ENCODE measurements at places on chromosomes 16 and 17.

GRCh38 chr16:30947859-30948666 is 805 bp upstream of the ORAI3 start:
- DNase-seq = peak; percentile 98

GRCh38 chr16:50354082-50354481 is 14.7 kb downstream of the BRD7 start:
- DNase-seq = no peak

GRCh38 chr17:58302171-58302918 is 21.6 kb upstream of the MPO start:
- DNase-seq = no peak

- DNase-seq = no peak
These were observed 63.1 kb downstream of the PCTP start for GRCh38 chr17:55813944-55814343.

- DNase-seq = no peak
These were observed 359.6 kb upstream of the CCL2 start for GRCh38 chr17:33895491-33895890.

DNA sequence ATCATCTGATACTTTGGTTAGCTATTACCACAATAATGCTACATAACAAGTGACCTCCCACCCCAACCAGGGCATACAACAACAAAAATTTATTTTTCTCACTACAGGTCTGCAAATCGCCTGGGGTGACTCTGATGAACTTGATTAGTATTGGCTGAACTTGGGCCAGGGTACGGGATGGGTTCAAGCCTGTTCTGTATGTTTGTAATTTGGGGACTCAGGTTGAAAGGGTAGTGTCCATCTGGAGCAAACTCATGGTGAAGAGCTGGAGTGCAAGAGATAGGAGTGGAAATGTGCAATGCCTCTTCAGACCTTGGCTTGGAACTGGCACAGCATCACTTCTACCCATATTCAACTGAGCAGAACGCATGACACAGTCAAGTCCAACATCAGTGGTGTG is 16.3 kb upstream of the NKD1 start:
- no peak for DNase-seq

DNA sequence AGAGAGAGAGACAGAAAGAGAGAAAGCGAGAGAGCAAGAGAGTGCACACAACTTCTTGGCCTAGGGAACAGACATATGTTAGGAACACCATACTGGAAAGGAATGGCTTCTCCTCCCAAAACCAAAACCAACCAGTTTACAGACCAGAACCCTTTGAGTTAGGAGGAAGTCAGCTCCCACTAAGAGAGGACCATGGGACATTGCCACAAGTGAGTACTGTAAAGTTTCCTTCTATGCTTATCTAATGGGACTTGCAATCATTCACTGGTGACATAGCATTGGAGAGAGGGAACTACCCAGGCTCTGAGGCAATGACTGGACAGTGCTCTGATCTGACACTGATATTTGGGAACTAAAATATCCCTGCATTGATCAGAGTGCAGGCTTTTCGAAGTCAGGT is 32.4 kb downstream of the TBC1D3B start:
- no peak for DNase-seq

DNA sequence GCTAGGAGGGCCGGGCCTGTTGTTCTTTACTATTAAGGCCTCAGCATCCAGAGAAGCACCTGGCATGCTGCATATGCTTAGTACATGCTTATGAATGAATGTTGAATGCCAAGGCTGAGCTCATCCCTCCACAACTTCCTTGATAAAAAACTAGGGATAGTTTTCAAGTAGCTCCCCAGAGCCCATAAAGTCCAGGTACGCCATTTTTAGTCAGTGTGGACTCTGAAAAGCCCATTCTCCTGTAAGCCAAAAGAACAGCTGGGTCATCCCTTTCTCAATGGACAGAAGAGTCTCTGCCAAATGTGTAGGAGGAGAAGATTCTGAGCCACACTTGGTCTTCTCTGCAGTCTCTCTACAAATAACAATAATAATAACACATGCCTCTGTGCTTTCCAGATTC is 8.9 kb upstream of the ITGB3 start:
- DNase-seq = no peak

- no peak for DNase-seq
These were observed 379 bp downstream of the SNX29 start for GRCh38 chr16:11976850-11977375.

GRCh38 chr16:56534847-56535383 is 15.1 kb upstream of the BBS2 start:
- no peak for DNase-seq

GRCh38 chr16:83400234-83400633 is 407.5 kb upstream of the HSBP1 start:
- DNase-seq = peak; percentile 30

- no peak for DNase-seq
These were observed 276.1 kb downstream of the SNX29 start for GRCh38 chr16:12252616-12253015.

- no peak for DNase-seq
These were observed 39.4 kb upstream of the MRPS23 start for GRCh38 chr17:57889252-57889651.

DNA sequence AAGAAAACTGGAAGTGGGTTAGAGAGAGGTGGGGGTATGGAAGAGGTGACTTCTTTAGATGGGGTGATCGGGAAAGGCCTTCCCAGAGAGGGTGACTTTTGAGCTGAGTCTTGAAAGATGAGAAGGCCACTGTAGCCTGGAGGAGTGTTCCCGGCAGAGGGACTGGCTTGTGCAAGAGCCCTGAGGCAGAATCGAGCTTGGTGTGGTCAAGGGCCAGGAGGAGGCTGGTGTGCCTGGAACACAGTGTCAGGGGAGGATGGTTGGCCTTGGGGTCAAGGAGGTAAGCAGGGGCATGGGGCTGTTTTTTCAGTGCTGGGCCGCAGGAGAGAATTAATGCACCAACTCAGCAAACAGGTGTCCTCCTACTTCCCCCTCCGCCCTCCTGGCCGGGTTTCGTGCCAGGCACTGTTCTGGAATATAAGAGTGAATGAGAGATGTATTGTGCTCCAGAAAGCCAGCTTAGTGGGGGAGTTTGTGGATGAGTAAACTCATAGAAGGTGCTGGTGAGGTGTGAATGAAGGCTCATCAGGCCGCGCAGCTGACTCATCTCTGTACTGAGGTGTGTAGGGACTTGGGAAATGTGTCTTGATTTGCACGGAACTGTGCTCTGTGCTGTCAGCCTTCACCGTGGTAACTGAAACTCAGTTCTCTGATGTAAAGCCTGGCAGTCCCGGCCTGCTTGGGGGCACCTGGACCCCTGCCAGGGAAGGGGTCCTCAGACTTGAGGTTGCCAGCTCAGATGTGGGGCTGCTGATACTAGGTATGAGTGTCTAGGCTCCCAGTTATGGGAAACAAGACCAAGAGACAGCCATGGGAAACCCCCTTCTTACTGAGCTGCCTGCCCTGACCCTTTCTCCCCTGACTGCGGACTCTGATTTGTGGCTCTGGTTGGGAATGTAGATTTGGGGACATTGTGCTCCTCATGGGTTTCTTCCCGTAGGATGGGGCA is 15.3 kb downstream of the KSR1 start:
- peak; percentile 31 for DNase-seq

- no peak for DNase-seq
These were observed 29.6 kb downstream of the TEKT5 start for GRCh38 chr16:10665166-10665565.

- DNase-seq = peak; percentile 93
These were observed 70.2 kb downstream of the HIC1 start for GRCh38 chr17:2125013-2125535.

GRCh38 chr16:23741675-23742303 is 13.0 kb upstream of the CHP2 start:
- DNase-seq = no peak

GRCh38 chr16:55575496-55575895 is 9.0 kb downstream of the CAPNS2 start:
- no peak for DNase-seq

- DNase-seq = no peak
These were observed 47.4 kb downstream of the WDR45B start for GRCh38 chr17:82600731-82601446.

- peak; percentile 64 for DNase-seq
These were observed 2.4 kb downstream of the DHRS7B start for GRCh38 chr17:21129023-21129681.

DNA sequence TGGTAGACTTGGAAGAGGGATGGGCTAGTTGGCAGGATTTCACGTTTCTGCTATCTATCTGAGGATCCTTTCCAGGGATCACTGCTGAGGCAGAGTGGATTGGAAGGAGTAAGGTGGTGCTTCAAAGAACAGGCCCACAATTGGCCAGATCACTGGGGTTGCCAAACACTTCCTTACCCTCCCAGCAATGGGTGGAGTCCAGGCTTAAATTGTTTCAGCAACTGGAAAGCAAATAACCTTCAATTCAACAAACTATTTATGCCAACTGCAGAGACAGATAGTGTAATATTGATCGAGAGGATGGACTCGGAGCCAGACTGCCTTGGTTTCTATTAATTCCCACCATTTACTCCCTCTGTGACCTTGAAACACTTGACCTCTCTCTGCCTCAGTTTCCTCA is 2.1 kb downstream of the ARRB2 start:
- DNase-seq = no peak

DNA sequence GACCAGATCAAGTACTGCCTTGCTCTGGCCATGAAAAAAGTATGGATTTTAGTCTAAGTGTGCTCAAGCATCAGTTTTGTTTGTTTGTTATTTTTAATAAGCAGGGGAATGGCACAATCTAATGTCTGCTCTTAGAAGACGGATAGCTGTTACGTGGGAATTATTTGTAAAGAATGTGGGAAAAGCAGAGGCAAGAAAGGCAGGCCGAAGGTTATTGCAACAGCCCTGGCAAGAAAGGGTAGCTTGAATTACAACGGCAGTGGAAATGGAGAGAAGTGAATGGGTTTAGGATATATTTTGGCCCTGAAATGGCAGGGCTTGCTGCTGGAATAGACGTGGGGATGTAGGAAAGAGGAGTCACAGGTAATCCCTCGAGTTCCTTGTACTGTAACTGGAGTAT is 987 bp upstream of the HASPIN start:
- DNase-seq = peak; percentile 49

DNA sequence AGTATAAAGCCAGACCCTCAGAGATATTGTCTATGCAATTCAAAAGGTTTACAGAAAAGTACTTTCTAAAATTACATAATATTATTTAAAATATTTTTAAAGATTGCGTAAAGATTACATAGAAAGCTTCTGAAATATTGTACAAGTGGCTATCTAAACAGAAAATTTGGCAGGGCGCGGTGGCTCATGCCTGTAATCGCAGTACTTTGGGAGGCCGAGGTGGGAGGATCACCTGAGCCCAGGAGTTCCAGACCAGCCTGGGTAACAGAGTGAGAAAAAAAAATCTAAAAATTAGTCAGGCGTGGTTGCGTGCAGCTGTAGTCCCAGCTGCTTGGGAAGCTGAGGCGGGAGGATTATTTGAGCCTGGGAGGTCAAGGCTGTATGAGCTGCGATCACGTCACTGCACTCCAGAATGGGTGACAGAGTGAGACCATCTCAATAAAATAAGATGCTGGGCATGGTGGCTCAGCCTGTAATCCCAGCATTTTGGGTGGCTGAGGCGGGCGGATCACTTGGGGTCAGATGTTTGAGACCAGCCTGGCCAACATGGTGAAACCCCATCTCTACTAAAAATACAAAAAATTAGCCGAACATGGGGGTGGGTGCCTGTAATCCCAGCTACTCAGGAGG is 18.1 kb downstream of the UBN1 start:
- no peak for DNase-seq

- peak; percentile 24 for DNase-seq
These were observed 857 bp downstream of the GOT2 start for GRCh38 chr16:58733248-58733670.

Data from iris pigment epithelial cell (primary cell).